ENCODE measurements at places on chromosomes 12 and 14. TPM values are rescaled to one million over a fixed set of nuclear protein-coding genes. Genes with fewer than 3 reads are reported as not detected.

KLHL33 gene
- 0.09 TPM for polyA plus RNA-seq

CABP1 gene
- polyA plus RNA-seq = 0.06 TPM

OSBPL8 gene
- 70.9 TPM for polyA plus RNA-seq

CNTN1 gene
- 0.35 TPM for polyA plus RNA-seq

MOAP1 gene
- 18.5 TPM for polyA plus RNA-seq

FAM186B gene
- polyA plus RNA-seq = 0.10 TPM

OLR1 gene
- polyA plus RNA-seq = 27.4 TPM

IL26 gene
- polyA plus RNA-seq = 0.07 TPM

- H3K4me1 ChIP-seq = no peaks in the 10 kb centered on the region
- no peaks in the 10 kb centered on the region for H3K36me3 ChIP-seq
- peaks cover 2% of the 10 kb centered on the region for H3K27me3 ChIP-seq
Observed at GRCh38 chr12:3882896-3883564, 9.8 kb upstream of the PARP11 start.

DNA sequence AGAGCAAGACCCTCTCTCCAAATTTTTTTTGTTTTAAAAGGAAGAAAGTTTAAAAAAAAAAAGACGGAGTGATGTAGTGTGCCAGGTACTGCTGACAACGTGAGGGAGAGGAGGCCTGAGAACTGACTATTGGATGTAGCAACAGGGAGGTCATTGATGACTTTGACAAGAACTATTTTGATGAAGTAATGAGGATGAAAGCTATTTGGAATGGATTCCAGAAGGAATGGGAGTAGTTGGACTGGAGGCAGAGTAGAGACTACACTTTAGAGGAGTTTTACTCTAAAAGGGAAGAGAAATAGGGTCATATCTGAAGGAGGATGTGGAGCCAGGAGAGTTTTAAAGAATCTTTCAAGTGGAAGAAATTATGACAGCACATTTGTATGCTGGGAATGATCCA, 27.8 kb upstream of the SLC38A2 start:
- H3K4me1 ChIP-seq = peaks cover 29% of the 10 kb centered on the region
- no peaks in the 10 kb centered on the region for H3K27me3 ChIP-seq
- no peak overlapping the region for H3K4me3 ChIP-seq
- peak; percentile 84 for DNase-seq
- peak overlapping the region; percentile 28 for H3K27ac ChIP-seq
- H3K36me3 ChIP-seq = no peaks in the 10 kb centered on the region

GRCh38 chr12:114902665-114903064, 218.7 kb upstream of the TBX3 start:
- H3K36me3 ChIP-seq = no peaks in the 10 kb centered on the region
- peaks cover 13% of the 10 kb centered on the region for H3K4me1 ChIP-seq
- no peaks in the 10 kb centered on the region for H3K27me3 ChIP-seq
- no peak overlapping the region for H3K4me3 ChIP-seq

- no peaks in the 10 kb centered on the region for H3K36me3 ChIP-seq
- H3K27ac ChIP-seq = no peak overlapping the region
- peaks cover 5% of the 10 kb centered on the region for H3K27me3 ChIP-seq
- no peak overlapping the region for H3K4me3 ChIP-seq
Observed at GRCh38 chr14:25067600-25067999, 17.7 kb upstream of the STXBP6 start.

- no peak for DNase-seq
- no peak overlapping the region for H3K4me3 ChIP-seq
- H3K27ac ChIP-seq = no peak overlapping the region
- H3K27me3 ChIP-seq = no peaks in the 10 kb centered on the region
- no peaks in the 10 kb centered on the region for H3K4me1 ChIP-seq
Observed at GRCh38 chr12:45994736-45995135, 4.4 kb upstream of the SCAF11 start.

DNA sequence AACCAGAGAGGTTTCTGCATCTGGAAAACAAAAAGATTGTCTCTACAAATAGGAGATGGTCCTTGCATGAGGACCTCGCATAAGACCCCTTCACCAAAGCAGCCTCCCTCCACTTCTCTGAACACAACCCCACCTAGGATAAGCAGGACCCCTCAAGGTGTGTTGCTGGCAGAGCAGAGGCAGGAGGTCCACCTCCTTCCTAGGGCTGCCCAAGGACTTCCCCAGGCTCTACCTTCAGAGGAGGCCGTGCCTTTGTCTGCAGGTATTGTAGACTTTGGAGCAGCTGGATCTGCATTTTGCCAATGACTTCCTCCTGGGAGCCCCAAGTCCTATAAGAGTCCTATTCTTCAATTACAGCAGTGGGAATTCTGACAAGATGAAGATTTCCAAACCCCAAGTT, 67.3 kb upstream of the TSPAN11 start:
- H3K27ac ChIP-seq = no peak overlapping the region
- H3K27me3 ChIP-seq = no peaks in the 10 kb centered on the region
- H3K4me1 ChIP-seq = no peaks in the 10 kb centered on the region
- H3K36me3 ChIP-seq = no peaks in the 10 kb centered on the region
- no peak overlapping the region for H3K4me3 ChIP-seq

- H3K36me3 ChIP-seq = no peaks in the 10 kb centered on the region
- H3K27ac ChIP-seq = peak overlapping the region; percentile 95
- peaks cover 26% of the 10 kb centered on the region for H3K4me1 ChIP-seq
- H3K27me3 ChIP-seq = peaks cover under 1% of the 10 kb centered on the region
Observed at GRCh38 chr14:103109535-103110441, 13.5 kb upstream of the TNFAIP2 start.

- DNase-seq = no peak
- no peaks in the 10 kb centered on the region for H3K36me3 ChIP-seq
- no peak overlapping the region for H3K27ac ChIP-seq
Observed at GRCh38 chr14:93787465-93788292, 606 bp downstream of the PRIMA1 start.

DNA sequence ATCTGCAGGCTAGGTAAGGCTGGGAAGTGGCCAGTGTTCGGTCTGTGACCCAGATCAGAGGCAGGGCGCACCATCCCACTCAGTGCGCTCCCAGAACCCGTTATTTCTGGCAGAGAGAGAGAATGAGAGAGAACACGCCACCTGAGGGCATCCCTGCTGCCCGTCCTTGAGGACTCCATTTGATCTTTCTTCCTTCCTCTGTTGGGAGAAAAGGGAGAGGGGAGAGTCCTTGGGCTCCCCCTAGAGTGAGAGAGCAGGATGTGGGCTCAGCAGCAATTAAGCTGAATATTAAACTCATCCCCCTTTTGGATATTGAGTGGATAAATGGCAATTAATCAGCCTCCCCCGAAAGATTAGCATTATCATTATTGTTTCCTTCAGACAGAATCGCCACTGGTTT, 70.6 kb downstream of the IFT43 start:
- DNase-seq = peak; percentile 6
- no peaks in the 10 kb centered on the region for H3K4me1 ChIP-seq
- no peak overlapping the region for H3K27ac ChIP-seq
- H3K27me3 ChIP-seq = no peaks in the 10 kb centered on the region
- H3K36me3 ChIP-seq = no peaks in the 10 kb centered on the region
- H3K4me3 ChIP-seq = no peak overlapping the region

GRCh38 chr14:37167151-37168047, 5.0 kb downstream of the SLC25A21 start:
- no peaks in the 10 kb centered on the region for H3K27me3 ChIP-seq
- no peak overlapping the region for H3K4me3 ChIP-seq
- H3K4me1 ChIP-seq = no peaks in the 10 kb centered on the region
- no peaks in the 10 kb centered on the region for H3K36me3 ChIP-seq
- no peak overlapping the region for H3K27ac ChIP-seq
- no peak for DNase-seq

- no peak for DNase-seq
- H3K4me1 ChIP-seq = no peaks in the 10 kb centered on the region
- H3K4me3 ChIP-seq = no peak overlapping the region
- no peak overlapping the region for H3K27ac ChIP-seq
- H3K27me3 ChIP-seq = no peaks in the 10 kb centered on the region
- H3K36me3 ChIP-seq = no peaks in the 10 kb centered on the region
Observed at GRCh38 chr14:20789230-20789813, 8.3 kb downstream of the RNASE6 start.

GRCh38 chr14:80216818-80217217, 5.5 kb upstream of the DIO2 start:
- H3K27ac ChIP-seq = no peak overlapping the region
- H3K36me3 ChIP-seq = no peaks in the 10 kb centered on the region
- H3K4me3 ChIP-seq = no peak overlapping the region
- H3K27me3 ChIP-seq = no peaks in the 10 kb centered on the region
- DNase-seq = no peak
- H3K4me1 ChIP-seq = no peaks in the 10 kb centered on the region

- H3K27ac ChIP-seq = no peak overlapping the region
- no peaks in the 10 kb centered on the region for H3K4me1 ChIP-seq
- no peaks in the 10 kb centered on the region for H3K36me3 ChIP-seq
- DNase-seq = no peak
- no peak overlapping the region for H3K4me3 ChIP-seq
Observed at GRCh38 chr14:104361921-104362681, 217.5 kb upstream of the C14orf180 start.

DNA sequence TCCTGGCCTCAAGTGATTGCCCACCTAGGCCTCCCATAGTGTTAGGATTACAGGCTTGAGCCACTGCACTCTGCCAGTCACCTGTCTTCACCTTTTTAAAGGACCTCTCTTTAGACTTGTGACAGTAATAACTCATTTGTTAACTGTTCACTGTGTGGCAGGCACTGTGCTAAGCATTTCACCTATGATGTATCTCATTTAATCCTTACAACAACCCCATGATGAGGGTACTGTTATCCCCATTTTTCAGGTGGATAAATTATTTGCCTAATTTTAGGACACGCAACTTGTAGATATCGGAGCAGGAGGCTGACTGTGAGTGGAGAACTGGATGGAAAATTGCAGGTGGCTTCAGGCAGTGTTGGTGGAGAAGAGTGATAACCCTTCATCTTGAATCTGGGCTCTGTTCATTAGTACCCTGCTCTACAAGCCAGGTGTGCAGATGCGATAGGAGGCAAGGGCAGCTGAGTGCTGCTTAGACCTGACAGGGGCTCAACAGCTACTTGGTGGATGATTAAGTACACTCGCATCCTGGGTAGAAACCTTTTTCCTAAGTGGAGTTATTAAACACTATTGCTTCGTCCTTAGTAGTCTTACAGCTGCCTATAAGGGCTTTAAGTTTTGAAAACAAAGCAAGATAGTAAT, 2.7 kb downstream of the TCTN1 start:
- no peaks in the 10 kb centered on the region for H3K4me1 ChIP-seq
- no peak for DNase-seq
- H3K4me3 ChIP-seq = no peak overlapping the region
- no peak overlapping the region for H3K27ac ChIP-seq

- peak; percentile 42 for DNase-seq
- no peaks in the 10 kb centered on the region for H3K4me1 ChIP-seq
Observed at GRCh38 chr14:55245657-55246268, 25.5 kb upstream of the FBXO34 start.

DNA sequence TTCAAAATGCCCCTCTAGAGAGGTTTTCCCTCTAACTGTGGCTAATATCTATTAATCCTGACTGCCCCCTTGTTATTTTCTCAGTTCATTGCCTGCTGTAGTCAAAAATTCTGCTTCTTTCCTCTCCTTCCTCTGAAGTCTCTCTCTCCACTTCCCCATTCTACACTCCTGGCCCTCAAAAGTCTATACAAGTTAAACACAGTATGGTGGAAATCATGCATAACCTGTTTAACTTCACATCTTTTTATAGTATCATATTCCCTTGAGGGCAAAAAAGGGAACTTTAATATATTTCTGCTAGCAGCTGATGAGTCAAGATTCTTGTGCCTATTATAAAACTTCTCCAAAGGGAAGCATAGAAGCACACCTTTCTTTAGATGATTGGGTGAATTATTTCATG, 16.7 kb downstream of the GRIP1 start:
- peaks cover 4% of the 10 kb centered on the region for H3K4me1 ChIP-seq
- H3K27me3 ChIP-seq = no peaks in the 10 kb centered on the region
- H3K4me3 ChIP-seq = no peak overlapping the region
- no peak for DNase-seq

DNA sequence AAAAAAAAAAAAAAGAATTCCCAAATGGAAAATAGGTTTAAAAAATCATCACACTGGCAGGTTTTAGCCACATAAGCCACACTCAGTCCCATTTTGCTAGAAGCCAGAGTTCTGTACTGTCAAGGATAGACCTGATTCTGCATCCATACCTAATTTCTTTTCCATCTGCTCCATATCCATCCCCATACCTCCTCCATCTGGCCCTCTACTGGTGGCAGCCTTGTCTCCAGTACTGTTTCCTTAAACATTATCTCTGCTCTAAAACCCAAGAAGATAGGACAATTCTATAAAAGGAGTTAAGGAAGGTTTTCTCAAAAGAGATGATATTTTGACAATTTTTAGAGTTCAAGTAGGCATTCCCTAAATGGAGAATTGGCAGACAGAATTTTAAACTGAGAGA, 26.0 kb upstream of the RXYLT1 start:
- peaks cover 4% of the 10 kb centered on the region for H3K27me3 ChIP-seq
- no peak for DNase-seq
- no peaks in the 10 kb centered on the region for H3K4me1 ChIP-seq
- no peak overlapping the region for H3K27ac ChIP-seq
- H3K4me3 ChIP-seq = no peak overlapping the region

- no peak overlapping the region for H3K27ac ChIP-seq
- no peaks in the 10 kb centered on the region for H3K4me1 ChIP-seq
- H3K4me3 ChIP-seq = no peak overlapping the region
- DNase-seq = no peak
Observed at GRCh38 chr14:70655110-70655826, 13.6 kb downstream of the TTC9 start.

GRCh38 chr12:22321638-22322037, 12.9 kb downstream of the ST8SIA1 start:
- no peak overlapping the region for H3K27ac ChIP-seq
- H3K27me3 ChIP-seq = no peaks in the 10 kb centered on the region
- H3K4me1 ChIP-seq = no peaks in the 10 kb centered on the region
- no peaks in the 10 kb centered on the region for H3K36me3 ChIP-seq
- DNase-seq = peak; percentile 40

DNA sequence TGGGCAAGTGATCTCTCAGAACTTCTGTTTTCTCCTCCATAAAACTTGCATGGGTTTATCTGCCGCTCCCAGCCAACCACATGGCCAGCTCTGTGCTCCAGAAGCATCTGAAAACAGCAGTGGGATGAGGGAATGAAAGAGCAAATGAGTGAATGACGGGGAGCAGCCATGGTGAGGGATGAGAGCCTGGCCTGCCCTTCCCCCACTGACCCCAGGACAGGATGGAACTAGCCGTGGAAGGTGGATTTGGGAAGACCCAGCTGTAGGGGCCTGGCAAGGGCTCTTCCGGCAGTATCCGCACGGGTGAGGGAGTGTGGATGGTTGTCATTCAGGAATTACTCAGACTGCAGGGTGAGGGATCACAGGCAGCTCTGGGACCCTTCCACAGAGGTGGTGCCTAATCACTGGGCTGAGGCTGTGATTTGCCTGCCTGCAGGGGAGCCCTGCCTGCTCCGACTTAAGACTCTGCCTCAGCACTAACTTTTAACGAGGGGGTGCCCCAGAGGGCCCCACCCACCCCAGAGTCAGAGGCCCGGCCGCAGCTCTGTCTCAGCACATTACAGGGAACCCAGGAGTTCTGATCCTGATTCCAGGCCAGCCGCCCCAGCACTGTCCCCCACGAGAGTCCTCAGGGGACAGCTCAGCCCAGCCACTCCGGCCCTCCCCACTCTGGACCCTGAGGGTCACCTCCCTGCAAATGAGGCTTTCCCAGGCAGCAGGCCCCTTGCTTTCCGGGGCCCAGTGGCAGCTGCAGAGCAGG, 136.8 kb upstream of the C14orf180 start:
- no peak for DNase-seq
- no peaks in the 10 kb centered on the region for H3K36me3 ChIP-seq
- H3K27me3 ChIP-seq = no peaks in the 10 kb centered on the region
- H3K27ac ChIP-seq = no peak overlapping the region
- no peak overlapping the region for H3K4me3 ChIP-seq
- no peaks in the 10 kb centered on the region for H3K4me1 ChIP-seq

GRCh38 chr14:92903359-92903758, 19.6 kb upstream of the CHGA start:
- peaks cover 6% of the 10 kb centered on the region for H3K27me3 ChIP-seq
- no peak for DNase-seq
- H3K36me3 ChIP-seq = no peaks in the 10 kb centered on the region
- H3K4me1 ChIP-seq = no peaks in the 10 kb centered on the region
- no peak overlapping the region for H3K4me3 ChIP-seq
- H3K27ac ChIP-seq = no peak overlapping the region

Measured in fibroblast of lung (primary cell).